Kidney glomerular epithelial cell (primary cell): ENCODE measurements at places on chromosomes 2 and 18.
A peak's percentile ranks its signal among the peaks of the same experiment; 100 is the strongest.

- no peak for DNase-seq
These were observed 255.4 kb downstream of the AGAP1 start for GRCh38 chr2:235749121-235749770.

- DNase-seq = no peak
These were observed 1548.1 kb upstream of the ZEB2 start for GRCh38 chr2:146068051-146068450.

GRCh38 chr2:135409436-135409835 lies 121.6 kb downstream of the ZRANB3 start:
- no peak for DNase-seq

GRCh38 chr2:231682603-231683291 lies 25.6 kb upstream of the PTMA start:
- DNase-seq = no peak

- DNase-seq = peak; percentile 17
These were observed 138.8 kb upstream of the ITGA6 start for GRCh38 chr2:172288603-172289002.

GRCh38 chr18:8367217-8367988 lies 241.8 kb upstream of the RAB12 start:
- DNase-seq = peak; percentile 13

GRCh38 chr2:163878718-163879117 lies 142.9 kb upstream of the FIGN start:
- no peak for DNase-seq

- no peak for DNase-seq
These were observed 1244.7 kb upstream of the ZEB2 start for GRCh38 chr2:145764631-145765030.

DNA sequence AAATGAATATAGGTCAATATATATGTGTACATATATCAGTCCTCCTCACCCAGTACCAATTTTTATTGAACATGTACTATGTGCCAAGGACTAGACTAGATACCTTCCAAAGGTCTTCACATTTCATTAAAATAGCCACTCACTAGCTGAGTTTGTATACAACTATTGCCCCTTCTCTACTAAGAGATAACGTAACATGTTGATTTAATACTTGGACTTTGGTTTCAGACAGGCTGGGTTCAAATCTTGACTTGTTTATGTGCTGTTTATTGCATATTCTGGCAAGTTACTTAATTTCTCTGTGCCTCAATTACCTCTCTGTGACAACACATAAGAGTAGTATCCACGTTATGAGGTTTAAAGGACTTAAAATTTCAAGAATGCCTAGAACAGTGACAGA lies 184.5 kb downstream of the MTX2 start:
- no peak for DNase-seq

DNA sequence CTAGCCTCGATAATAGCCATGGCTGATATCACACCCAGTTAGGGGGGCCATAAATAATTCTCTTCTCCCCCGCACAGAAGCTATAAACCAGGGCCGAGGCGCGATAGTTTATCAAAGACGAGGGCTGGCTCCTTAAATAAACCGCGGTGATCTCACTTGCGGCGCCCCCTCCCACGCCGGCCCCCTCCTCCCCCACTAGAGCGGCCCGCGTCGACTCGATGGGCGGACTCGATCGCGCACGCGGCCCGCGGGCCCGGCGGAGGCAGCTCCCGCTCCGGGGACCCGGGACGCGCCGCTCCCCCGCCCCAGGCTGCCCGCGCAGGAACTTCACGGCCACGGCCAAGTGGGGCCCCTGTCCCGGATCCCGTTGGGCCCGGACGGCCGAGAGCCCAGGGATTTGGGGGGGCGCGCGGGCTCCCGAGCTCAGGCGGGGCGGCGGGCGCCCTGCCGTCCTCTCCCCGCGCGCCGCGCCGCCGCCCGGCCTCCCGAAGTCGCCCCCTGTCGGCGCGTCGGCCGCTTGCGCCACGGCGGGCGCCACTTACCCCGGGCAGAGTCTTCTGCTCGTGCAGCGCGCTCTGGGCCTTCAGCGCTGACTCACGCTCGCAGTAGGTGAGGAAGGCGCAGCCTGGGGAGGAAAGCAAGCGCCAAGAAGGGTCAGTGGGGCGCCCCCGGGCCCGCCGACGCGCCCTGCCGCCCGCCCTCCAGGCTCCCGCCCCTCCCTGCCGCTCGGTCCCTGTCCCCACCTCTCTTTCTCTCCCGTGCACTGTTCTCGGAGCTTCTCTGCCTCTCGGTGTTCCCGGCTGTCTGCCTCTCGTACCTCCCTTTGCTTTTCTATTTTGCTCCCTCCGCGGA lies 80.4 kb downstream of the CELF4 start:
- peak; percentile 4 for DNase-seq

GRCh38 chr2:175074478-175074877 lies 69.3 kb upstream of the CHN1 start:
- DNase-seq = no peak

DNA sequence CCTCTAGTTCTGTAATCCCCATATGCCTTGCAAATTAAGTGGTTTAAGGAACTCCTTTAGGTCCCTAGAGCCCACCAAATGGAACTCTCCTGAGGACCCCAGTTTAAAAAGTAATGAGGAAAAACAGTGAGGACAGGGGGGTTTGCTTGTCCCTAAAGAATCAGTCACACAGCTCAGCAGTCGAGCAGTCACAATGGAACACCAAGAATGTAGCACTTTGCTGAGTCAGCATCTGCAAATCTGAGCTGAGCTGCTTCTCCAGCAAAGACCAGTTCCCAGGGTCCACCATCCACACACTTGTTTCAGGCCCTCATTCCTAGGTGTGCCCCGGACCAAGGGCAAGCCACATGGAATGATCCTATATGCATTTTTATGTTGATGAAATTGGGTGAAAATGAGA lies 46.2 kb upstream of the NEDD4L start:
- DNase-seq = no peak

DNA sequence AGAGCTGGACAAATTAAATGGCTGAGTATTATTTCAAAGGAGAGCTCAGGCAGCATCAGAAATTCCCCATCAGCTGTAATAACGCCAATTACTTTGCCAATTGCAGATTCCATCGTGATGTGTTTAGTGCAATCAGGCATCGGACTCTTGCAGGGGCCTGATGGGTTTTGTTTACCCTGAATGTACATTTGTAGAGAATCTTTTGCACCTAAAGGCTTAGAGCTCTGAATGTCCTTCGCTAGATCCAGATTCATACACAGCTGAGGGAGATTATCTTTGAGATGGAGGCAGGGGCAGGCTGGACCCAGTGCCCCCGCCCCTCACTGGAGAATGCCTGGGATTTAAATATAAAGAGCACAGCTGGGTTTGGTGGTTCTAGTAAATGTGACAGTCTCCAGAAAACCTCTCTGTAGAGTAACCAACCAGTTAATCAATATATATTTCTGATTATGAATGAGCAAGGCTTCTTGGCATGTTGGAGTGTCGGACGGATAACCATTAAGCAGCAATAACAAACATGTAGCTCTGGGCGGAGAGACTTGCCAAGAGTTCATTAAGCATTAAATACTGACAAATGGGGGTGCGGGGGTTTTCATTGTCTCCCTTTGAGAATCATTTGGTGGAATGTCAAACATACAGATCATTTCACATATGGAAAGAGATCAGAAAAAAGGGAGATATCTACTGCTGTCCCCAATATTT lies 200.9 kb downstream of the SETBP1 start:
- DNase-seq = no peak

DNA sequence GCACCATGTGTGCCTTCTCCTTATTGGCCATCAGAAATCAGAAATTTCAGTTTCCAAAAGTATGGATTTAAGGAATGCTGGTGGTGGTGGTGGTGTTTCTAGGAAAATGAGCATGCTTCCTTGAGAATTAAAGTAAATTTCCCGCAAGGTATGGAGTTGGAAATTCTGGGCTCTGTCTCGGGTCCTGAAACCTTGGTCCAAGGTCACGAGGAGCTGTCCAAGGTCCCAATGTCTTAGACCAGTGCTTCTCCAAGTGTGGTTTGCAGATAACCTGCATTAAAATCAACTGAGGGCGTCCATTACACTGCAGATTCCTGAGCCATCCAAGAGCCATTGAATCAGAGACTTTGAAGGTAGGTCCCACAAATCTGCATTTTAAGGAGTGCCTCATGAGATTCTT lies 210.9 kb upstream of the PKDCC start:
- peak; percentile 3 for DNase-seq

- no peak for DNase-seq
These were observed 180.0 kb downstream of the TCF4 start for GRCh38 chr18:55407774-55408535.

DNA sequence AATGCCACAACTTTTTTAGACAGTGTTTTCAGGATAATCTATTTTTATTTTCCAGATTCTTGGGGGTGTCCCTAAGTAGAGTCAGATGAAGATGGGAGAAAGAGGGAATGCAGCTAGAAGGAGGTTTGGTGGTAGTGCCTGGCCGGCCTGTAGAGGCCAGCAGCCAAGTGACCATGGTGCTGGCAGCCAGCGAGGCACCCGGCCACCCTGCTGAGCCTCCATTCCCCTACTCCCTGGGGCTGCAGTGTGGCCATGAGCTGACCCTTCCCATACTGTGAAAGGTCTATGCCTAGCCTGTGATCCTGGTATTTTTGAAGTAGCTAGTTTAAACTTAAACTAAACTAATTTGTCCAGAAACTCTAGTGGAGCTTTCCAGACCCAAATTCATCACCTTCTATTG lies 268.6 kb downstream of the CYRIA start:
- DNase-seq = no peak

- DNase-seq = no peak
These were observed 32.3 kb upstream of the OLA1 start for GRCh38 chr2:174280596-174280995.

DNA sequence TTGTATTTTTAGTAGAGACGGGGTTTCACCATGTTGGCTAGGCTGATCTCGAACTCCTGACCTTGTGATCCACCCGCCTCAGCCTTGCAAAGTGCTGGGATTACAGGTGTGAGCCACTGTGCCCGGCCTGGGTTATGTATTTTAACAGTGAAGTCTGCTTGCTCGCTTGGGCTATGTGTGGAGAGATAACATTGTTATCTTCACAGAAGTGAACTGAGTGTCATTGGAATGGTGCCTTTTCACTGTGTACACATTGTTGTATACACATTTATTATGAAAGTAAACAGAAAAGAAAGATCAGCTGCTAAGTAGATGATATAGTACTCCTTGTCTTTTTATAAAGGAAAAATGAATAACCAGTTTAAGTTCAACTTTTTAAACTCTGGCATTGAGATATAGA lies 30.4 kb downstream of the RNF138 start:
- no peak for DNase-seq

- DNase-seq = peak; percentile 93
These were observed 560.6 kb downstream of the SLC4A3 start for GRCh38 chr2:220188031-220188430.

GRCh38 chr18:22643731-22644130 lies 226.0 kb upstream of the CTAGE1 start:
- DNase-seq = no peak

GRCh38 chr2:159199761-159200465 lies 86.6 kb downstream of the WDSUB1 start:
- no peak for DNase-seq

DNA sequence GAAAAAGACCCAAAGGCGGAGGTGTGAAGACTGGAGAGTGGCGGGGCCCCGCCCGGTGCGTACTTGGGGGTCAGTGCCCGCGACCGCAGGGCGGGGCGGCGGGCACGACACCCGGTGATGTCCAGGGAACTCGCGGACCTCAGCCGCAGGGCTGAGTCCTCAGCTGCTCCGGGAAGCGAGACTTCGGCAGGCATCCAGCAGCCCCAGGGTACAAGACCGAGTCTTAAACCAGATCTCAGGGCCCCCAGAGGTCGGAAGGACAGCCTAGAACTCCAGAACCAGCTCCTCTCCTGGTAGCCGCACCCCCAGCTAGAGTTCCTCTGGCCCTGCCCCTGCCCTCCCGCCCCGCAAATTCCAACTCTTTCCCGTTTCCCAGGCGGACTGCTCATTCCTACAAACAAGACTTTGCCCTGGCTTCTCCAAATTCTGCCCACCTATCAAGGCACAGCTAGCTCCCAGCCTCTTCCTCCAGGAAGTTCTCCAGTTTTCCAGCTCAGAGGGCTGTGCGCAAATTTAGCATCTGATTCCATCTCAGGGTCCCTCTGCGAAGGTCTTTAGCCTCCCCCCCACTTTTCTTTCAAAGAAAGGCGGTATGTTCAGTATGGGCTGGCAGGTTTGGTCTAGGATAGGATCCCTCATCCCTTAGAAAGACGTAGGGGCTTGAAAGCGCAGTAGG lies 26.0 kb upstream of the NOTO start:
- DNase-seq = no peak

DNA sequence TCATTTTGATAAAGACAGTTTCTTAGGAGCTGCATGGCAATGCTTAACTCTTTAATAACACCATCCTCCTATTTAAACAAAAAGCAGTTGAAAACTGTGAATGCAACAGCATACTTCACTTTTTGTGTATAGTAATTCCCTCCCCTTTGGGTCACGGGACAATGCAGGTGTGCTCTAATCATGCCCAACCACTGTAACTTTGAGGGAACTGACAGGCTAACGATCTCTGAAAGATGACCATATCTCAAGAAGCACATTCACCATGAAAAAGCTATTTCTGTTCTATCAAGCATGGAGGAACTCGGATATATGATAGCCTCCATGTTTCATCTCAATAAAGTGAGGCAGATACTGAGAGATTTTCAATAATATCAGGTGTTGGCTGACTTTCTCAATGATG lies 81.1 kb upstream of the CD226 start:
- no peak for DNase-seq

- DNase-seq = peak; percentile 44
These were observed 733.7 kb upstream of the FAM98A start for GRCh38 chr2:34332813-34333212.

DNA sequence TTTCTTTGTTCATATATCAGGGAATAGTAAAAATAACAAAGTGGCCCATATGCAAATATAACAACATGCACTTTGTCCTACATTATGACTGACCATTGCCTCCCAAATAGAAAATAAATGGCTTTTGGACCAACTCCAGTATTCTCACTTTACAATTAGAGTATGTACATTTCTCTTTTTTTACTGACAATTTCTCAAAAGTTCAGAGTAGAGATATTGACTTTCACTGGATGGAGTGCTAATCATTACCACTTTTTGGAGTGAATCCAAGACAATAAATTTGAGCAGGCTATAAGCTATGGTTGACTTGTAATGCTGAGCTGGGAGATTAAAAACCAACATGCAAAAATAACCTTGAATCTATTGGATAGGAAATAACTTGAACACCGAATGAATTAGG lies 987.4 kb downstream of the SUCLG1 start:
- no peak for DNase-seq

DNA sequence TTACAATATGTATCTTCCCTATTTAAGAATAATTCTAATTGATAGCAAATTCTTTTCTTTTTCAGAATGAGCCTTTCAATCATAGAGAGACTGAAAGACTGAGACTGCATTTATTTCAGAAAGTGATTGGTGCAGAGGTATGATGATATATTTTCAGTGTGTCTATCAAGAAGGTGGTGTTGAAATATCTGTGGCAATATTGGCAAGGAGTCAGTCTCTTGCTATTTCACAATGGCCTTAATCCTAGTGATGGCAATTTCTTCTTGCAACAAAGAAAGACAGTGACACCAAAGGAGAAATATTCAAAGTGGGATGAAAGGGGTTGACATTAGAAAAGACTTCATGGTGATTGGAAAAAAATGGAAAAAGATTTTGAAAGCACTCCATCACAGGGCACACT lies 21.7 kb upstream of the ZBTB14 start:
- DNase-seq = no peak
